ENCODE measurements at places on chromosomes 6 and 20. TPM values are rescaled to one million over a fixed set of nuclear protein-coding genes. Genes with fewer than 3 reads are reported as not detected.

DNA sequence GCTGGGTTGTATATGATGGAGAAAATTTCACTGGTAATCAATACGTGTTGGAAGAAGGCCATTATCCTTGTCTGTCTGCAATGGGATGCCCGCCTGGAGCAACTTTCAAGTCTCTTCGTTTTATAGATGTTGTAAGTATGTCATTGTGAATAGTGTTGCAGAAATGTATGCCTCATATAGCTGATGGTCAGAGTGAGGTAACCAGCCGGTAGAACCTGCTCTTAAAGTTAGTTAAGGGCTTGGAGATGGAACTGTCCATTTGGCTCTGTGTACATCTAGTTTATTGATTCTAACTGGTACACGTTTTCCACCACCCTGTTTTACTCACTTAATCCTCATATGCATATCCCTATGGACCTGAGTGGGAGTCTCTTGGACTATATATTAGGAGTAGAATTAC lies 73.5 kb downstream of the RTN4IP1 start:
- DNase-seq, result no peak

DNA sequence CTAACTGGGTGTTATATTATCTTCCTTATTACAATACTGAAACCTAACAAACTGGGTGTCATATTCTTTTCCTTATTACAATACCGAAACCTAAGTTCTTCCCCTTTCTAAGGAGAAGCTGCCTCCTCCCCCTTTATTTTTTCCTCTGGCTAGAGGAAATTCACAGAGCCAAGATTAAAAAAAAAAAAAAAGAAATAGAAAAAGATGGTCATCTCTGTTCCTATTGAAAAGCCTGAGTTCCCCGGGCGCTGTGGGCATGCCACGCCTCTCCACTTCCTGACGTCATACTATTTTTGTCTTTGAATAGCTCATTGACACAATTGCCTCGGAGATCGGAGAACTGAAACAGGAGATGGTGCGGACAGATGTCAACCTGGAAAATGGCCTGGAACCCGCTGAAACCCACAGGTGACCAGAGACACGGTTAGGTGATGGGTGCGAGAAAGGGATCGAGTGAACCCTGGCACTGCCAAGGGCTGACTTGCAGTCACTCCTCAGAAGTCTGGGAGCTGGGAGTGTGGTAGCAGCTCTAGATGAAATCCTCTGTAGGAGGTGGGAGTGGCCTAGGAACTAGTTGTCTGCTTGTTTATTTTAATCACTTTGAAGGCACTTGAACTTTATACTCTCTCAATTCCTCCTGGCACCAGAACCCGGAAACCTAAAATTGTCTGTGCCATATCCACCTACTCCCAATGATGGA lies 82.2 kb upstream of the NAA20 start:
- DNase-seq, result peak; percentile 23

THBD gene
- not detected for total RNA-seq

- no peak for DNase-seq
Measured at GRCh38 chr6:34554291-34555006, 1.7 kb downstream of the SPDEF start.

SLCO4A1 gene
- 40.5 TPM for total RNA-seq

GRCh38 chr20:11170025-11170424 lies 496.2 kb upstream of the JAG1 start:
- DNase-seq, result no peak

DNA sequence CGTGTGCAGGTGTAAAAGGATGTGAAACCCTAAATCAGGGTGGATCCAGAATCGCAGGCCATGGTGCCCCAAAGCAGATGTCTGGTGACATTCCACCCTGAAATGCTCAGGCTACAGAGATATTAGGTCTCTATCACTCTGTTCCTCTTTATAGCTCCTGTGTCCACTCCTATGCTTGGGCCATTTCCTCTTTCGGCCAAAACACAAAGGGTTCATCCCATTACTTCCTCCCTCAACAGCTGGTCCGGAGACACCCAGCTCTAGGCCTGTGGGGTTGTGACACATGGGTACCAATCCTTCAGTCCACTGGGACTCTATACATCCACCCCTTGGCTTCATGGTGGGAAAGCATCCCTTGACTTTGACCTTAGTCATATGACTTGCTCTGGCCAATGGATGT lies 1.7 kb upstream of the SIGLEC1 start:
- no peak for DNase-seq

DNA sequence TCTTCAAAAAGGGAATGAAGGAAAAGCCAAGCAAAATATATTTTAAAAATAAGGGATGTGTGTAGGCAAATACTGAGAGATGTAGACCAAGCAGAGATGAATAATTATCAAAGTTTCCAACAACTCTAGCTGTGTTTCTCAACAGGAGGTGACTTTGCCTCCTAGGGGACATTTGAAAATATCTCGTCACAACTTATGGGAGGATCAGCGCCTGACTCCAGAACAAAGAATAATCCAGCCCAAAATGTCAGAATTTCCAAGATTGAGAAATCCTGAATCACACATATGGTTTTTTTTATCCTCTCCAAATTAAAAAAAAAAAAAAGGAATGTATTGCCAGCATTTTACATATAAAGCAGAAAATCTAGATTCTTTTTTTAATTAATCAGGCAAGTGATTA lies 241.2 kb upstream of the ZFP64 start:
- no peak for DNase-seq

GRCh38 chr6:70059039-70059719 lies 192.8 kb downstream of the COL19A1 start:
- no peak for DNase-seq

DNA sequence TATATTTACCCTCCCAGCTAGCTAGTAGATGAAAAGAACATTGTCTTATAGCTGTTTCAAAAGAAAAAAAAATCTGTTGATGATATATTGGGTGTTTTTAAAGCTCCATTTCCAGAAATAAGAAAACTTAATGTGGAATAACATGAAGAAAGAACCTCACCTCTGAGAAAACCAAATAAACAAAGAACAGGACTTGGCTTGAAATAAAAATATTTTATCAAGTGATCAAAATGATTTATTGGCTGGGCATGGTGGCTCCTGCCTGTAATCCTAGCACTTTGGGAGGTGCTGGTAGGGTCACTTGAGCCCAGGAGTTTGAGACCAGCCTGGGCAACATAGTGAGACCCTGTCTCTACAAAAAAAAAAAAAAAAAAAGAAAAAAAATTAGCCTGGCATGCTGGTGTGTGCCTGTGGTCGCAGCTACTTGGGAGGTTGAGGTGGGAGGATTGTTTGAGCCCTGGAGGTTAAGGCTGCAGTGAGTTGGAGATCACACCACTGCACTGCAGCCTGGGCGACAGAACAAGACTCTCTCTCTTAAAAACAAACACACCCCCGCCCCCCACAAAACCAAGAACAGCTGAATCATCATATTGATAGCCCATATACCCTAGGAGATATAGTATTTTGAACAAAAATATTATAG lies 7.9 kb downstream of the RNF24 start:
- no peak for DNase-seq

DNA sequence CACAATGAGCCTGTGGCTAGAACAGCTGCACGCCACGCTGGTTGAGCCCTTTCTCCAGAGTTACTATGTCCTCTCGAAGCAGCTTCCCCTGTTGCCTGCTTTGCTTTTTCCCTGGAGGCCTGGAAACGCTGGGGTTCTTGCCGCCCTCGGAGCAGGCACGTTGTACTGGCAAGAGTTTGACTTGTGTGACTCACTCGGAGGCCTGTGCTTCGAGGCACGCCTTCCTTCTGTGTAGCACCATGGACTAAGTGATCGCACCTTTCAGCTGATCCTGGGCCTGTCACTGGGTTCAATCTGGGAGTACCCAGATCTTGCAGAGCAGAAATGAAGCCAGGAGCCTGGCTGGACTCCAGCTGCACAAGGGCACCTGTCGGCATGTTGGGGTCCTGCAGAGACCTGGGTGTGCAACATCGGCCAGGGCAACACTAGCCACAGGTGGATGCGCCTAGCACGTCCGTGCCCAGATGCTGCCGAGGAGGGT lies 5.2 kb downstream of the INSM1 start:
- DNase-seq, result no peak

DNA sequence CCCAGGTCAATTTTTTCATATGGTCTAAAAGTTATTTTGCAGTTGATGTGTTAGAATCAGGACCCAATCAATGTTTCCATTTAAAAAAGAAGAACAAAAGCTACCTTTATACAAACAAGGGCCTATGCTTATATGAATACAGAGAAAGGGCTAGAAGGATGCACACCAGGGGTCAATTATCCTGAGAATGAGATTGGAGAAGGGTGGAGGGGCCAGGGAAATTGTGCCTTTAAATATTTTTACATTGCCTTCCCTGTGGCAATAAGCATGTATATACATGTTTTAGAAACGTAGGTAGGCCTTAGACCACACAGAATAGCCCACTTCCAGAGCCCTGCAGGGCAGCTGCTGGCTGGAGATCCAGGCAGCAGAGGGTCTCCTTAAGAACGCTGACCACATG lies 12.7 kb downstream of the EXOC2 start:
- DNase-seq, result no peak

DNA sequence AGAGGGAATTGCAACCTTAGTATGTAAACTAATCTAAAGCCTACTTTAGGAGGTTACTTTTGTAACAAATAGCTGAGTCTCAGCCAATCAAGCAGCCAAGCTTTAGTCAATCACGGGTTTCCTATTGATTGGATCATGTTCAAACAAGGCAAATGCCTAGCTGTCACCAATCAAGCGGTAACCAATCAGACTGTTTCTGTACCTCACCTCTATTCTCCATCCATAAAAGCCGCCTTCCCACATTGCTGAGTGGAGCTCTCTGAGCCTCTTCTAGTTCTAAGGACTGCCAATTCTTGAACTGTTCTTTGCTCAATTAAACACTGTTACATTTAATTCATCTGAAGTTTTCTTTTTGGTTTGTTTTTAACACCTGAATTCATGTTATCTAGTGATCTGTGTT lies 148.4 kb upstream of the BMP5 start:
- no peak for DNase-seq

SLC44A4 gene
- total RNA-seq, result 0.27 TPM

DNA sequence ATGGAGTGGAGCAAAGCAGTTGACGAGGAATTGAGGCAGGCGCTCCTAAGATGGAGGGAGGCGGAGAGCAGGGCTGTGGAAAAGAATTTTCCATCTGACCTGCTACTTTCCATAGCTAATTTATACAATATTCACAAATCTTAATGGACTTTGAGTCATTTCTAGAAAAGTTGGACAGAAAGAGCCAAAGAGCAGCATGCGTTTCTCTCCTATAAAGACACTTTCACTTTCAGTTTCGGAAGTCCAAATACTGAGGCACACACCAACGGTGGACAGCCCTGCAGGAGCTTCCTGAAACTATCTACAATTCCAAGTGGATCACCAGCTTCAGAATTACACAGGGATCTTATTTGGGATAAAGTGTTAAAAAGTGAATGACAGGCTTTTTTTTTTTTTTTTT lies 43.5 kb downstream of the PANK2 start:
- no peak for DNase-seq

DNA sequence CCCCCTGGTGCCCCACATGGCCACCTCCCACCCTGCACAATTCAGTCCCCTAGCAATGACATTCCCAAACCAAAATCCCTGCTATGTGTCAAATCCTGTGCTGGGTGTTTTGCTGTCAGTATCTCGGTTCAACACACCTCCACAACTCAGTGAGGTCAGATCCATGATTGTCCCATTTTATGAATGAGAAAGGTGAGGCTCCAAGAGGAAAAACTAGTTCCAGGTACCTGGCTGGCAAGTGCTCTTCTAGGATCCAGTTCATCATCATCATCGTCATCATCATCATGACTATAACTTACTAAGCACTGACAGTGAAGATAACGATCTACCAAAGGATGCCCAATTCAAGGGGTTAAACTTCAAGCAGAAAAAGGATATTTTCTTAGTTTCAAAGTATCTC lies 15.2 kb downstream of the ID1 start:
- no peak for DNase-seq

DNA sequence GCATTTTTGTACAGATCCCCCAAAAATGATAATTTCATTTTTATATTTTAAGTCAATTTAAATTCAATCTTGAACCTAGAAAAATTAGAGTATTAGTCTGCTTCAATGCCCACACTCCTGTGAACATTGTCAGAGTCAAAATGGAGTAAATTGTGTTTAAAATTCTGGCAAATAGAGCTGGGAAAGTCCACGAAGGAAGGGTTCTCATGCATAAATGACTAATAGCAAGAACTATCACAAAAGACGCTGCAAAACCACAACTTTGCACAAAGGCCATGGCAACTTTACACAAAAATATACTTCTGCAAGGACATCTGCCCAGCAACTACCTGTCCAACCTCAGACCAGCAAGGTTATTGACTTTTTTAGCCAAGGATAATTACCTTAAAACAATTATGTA lies 203.2 kb upstream of the SMLR1 start:
- DNase-seq, result no peak

DNA sequence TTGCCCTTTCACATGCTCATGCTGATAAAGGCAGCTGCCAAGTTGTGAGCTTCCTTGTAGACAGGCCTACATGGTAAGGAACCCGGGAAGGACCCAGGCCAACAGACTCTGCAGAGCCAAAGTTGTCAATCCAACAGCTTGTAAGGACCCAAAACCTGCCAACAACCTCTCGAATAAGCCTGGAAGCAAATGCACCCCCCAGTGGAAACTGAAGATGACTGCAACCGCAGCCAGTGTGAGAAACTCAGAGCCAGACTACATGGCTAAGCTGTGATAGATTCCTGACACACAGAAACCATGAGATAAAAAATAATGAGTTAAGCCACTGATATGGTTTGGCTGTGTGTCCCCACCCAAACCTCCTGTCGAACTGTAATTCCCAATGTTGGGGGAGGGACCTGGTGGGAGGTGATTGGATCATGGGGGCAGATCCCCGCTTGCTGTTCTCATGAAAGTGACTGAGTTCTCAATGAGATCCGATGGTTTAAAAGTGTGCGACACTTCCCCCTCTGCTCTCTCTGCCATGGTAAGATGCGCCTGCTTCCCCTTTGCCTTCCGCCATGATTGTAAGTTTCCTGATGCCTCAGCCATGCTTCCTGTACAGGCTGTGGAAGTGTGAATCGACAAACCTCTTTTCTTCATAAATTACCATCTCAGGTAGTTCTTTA lies 18.8 kb upstream of the CLPSL2 start:
- DNase-seq, result peak; percentile 33

SLC25A27 gene
- total RNA-seq, result 1.2 TPM

- DNase-seq, result peak; percentile 63
Measured at GRCh38 chr20:56249244-56249955, 868 bp downstream of the MC3R start.

DNA sequence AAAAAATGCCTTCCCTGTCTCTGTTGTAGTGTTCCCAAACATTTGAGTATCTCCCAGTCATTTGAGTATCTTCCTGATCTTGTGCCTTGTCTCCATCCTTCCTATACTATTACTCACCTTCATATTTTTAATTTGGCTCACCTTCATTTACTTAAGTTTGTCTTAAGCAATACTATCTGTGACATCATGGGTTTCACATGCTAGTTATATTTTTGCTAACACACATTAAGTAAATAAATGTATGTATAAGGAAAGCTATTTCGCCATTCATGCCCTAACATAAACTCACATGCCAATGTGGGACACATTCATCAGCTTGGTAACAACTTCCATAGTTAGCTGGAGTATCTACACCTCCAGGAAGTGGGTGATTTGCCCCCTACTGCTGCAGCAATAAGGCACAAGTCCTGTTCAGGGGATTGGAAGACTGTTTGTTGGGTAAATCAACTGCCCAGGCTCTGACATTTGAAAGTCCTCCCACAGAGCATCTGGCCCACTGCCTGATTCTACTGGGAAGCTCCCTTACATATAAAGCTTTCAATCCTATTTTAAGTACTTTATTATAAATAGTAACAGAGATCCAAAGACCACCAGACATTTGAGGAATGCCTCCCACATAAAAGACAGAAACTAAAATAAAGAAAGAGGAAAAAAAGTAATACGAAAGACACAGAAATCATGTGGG lies 132.3 kb downstream of the ISM1 start:
- no peak for DNase-seq
